Activated naive CD4-positive, alpha-beta T cell treated with anti-CD3 and anti-CD28 coated beads, Interleukin-2, amount 50 U/mL, for 16 hours (primary cell): ENCODE measurements at places on chromosomes 1 and 21.

GRCh38 chr1:41800311-41800829 lies 118.4 kb downstream of the HIVEP3 start:
- DNase-seq = no peak

- DNase-seq = no peak
These were observed 989.5 kb downstream of the MRPL39 start for GRCh38 chr21:24617819-24618218.

DNA sequence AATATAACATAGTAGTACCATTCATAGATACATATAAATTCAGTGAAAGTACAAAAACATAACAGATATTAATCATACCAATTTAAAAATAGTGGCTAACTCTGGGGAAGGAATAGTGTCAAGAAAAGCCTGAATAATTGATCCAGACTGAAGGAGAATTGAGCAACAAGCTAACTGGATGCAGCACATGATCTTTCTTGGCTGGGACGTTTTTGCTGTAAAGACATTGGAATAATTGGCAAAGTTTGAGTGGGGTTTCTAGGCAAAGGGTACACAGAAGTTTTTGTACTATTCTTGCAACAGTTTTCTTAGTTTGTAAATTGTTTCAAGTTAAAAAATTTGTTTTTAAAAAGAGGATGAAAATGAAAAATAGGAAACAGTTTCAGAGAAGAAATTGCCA lies 2.6 kb upstream of the SH3GLB1 start:
- no peak for DNase-seq

- no peak for DNase-seq
These were observed 1.1 kb downstream of the TFF2 start for GRCh38 chr21:42349420-42350317.

GRCh38 chr1:81231729-81232038 lies 569.0 kb upstream of the ADGRL2 start:
- DNase-seq = no peak

GRCh38 chr1:114114185-114115094 lies 39.2 kb downstream of the SYT6 start:
- no peak for DNase-seq

GRCh38 chr1:192941722-192942411 lies 117.3 kb downstream of the UCHL5 start:
- DNase-seq = no peak

GRCh38 chr1:119646521-119647227 lies 1.4 kb downstream of the ZNF697 start:
- no peak for DNase-seq

- DNase-seq = no peak
These were observed 931 bp upstream of the MXRA8 start for GRCh38 chr1:1359308-1359663.

- peak; percentile 67 for DNase-seq
These were observed 933 bp downstream of the C1orf35 start for GRCh38 chr1:228101994-228102790.

DNA sequence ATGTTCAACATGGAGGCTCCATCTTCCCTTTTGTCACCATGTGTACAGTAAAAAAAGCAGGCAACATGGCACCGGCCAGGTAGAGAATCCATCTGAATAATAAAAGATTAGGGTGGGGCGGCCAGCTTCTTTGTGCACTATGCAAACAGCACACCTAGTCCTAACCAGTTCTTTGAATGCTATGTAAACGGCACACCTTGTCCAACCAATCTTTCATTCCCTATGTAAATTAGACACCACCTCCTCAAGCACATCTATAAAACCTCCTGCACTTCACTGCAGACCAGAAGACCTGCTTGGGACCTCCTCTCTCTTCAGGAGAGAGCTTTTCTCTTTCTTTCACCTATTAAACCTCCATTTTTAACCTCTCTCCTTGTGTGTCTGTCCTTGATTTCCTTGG lies 28.2 kb downstream of the TFB2M start:
- no peak for DNase-seq

DNA sequence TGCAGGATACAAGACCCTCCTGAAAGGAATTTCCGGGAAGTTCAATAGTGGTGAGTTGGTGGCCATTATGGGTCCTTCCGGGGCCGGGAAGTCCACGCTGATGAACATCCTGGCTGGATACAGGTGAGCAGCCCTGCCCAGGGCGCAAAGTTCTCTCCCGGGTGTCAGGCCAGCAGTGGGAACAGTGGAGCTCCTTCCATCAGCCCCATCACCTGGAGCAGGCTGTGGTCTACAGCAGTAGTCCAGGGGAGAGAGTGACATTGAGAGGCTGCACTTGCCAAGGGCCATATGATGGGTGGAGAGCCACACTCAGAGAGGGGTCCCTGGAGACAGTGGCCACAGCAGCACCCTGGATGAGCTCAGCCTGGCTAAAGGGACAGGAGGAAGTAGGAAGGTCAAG lies 44.1 kb downstream of the TFF3 start:
- no peak for DNase-seq

- DNase-seq = no peak
These were observed 34.6 kb upstream of the POU2F1 start for GRCh38 chr1:167185974-167186657.

DNA sequence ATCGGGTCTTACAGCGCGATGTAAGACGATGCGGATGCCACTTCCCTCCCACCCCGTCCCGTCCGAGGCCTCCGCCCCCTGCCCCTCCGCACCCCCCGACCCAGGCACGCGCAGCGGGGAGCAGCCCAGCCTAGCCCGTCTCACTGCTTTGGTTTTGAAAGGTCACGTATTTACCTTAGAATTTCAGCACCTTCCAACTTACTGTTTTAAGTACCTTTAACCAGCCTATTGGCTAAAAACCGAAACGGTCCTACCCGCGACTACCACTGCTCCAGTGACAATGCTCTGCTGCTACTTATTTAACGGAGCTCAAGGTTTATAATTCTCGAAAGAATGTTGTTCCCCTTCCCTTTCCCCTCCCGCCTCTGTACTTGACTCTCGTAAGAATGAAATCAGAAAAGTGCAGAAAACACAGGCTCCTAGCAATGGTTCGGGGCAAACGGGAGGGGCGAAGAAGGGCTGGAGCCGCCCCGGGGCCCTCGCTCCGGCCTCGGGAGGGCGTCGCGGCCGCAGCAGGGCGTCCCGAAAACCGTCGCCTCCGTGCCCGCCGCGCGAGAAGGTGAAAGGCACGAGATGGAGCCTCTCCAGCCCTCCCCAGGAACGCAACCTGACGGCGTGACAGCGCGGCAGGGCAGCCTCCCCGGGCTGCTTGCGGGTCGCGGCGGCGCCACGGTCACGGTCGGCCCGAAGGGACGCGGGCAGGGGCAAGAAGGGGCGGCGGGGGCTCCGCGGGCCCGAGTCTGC lies 667 bp downstream of the TMEM50B start:
- peak; percentile 47 for DNase-seq

GRCh38 chr21:26844258-26845065 lies 747 bp downstream of the ADAMTS1 start:
- DNase-seq = no peak

- DNase-seq = no peak
These were observed 463.3 kb upstream of the BRINP3 start for GRCh38 chr1:190940951-190941350.

- no peak for DNase-seq
These were observed 834.0 kb upstream of the TMPRSS15 start for GRCh38 chr21:19237608-19238007.

- no peak for DNase-seq
These were observed 38.2 kb downstream of the SLC19A1 start for GRCh38 chr21:45504021-45504515.

- DNase-seq = no peak
These were observed 3.2 kb downstream of the CLIC4 start for GRCh38 chr1:24748191-24749121.

- DNase-seq = no peak
These were observed 391 bp upstream of the KIAA1614 start for GRCh38 chr1:180912211-180912800.

- DNase-seq = no peak
These were observed 5.1 kb upstream of the FOXJ3 start for GRCh38 chr1:42340093-42340492.

GRCh38 chr1:89516055-89516454 lies 8.6 kb upstream of the LRRC8B start:
- DNase-seq = no peak
